H4 (cell line): ENCODE measurements at places on chromosomes 7 and 10. TPM values are rescaled to one million over a fixed set of nuclear protein-coding genes. Genes with fewer than 3 reads are reported as not detected.
A peak's percentile ranks its signal among the peaks of the same experiment; 100 is the strongest.

- no peak for DNase-seq
These were observed 105.6 kb downstream of the AHR start for GRCh38 chr7:17404006-17404405.

DNA sequence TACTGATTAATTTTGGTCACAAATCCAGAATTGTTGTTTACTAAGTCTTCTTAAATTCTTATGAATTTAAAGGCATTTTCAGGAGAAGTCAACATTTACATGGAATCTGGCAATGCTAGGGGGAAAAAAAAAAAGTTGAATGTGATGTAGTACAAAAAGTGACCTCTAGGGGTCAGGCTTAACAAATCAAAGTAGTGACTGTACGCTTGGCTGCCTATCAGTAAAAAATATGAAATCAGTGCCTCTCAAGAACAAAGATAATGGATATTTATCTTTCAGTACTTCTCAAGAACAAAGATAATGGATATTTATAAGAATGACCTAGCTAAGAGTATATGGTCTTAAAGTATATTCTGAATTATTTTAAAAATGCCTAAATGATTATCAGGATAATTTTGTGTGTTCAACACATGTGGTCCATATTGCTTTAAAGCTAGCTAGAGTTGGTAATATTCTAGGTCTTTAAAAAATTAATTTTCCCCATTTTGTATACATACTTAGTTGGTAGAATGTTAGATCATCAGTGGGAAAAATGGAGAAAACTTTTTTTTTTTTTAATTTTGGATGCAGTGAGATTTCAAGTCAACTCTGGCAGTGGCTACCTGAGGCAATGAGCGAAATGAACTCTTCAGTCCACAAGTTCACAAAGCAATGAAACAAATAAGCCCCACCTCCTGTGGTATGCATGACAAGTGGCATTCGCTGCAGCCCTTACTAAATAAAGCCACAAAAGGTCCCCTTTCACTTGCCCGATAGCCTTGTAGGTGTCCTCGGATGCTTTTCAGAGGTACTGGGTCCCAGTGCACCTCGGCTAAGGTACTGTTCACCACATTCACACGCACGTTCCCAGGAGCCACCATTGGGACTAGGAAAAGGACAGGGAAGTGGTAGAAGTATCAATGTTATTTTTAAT is 51.2 kb upstream of the LAMB4 start:
- peak; percentile 34 for DNase-seq

DNA sequence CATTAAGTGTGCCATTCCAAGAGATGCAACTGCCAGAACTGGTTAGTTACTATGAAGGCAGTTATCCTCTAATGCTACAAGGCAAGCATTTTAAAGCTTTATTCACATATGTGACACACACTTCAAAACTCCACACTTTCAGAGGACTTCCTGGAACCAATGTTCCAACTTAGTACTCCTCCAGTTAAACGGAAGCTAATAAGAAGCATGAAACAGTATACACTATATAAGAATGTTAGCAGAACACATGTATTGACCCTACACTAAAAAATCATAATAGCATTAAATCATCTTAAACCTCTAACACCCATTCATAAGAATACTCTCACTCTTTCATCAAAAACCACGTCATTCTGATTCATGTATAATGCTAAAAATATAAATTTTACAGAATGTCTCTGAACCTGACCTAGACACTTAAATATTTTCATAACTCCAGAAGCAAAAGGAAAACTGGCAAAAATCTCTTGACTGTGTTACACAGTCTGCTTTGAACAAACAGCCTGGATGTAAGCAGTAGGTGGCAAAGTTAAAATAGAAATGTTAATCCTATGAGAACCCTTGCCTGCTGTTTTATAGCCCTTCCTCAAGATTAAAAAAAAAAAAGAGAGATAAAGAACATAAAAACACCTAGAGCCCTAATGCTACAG is 135.0 kb downstream of the SEMA3C start:
- DNase-seq = no peak

DNA sequence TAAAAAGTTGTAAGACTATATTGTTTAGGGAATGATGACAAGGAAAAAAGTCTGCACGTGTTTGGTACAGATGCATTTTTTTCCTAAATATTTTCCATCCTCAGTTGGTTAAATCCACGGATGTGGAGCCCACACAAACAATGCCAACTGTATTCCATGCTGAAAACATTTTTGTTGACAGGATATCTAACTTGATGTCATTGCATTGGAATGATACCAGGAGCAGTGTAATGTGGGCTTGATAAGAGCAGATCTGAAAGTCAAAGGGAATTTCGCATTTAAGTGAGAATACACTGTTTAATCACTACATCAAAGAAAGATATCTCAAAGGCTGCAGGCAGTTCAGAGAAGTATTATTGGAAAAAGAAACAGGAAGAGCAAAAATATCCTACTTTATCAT is 49.5 kb upstream of the TMEM140 start:
- DNase-seq = no peak

GRCh38 chr10:4170633-4171314 is 385.8 kb upstream of the KLF6 start:
- DNase-seq = no peak

DNA sequence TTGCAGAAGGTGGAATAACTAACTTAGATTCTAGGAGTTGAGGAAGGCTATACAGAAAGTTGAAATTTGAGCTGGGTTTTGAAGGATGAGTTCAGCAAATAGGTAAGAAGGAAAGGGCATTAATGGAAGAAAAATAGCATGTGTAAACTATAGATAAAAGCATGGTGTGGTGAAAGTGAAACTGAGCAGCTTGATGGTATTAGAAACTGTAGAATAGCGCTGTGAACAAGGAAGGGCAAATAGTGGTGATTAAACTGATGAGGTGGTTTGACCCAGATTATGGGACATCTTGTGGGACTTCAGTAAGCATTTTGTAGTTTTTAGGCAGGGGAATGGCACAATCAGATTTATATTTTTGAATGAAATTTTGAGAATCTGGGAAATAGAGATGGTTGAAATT is 90.5 kb downstream of the EXOC6 start:
- DNase-seq = no peak

LRRN3 gene
- 0.02 and 0.18 TPM in 2 replicates for total RNA-seq
